ENCODE measurements at places on chromosomes 4 and X.

DNA sequence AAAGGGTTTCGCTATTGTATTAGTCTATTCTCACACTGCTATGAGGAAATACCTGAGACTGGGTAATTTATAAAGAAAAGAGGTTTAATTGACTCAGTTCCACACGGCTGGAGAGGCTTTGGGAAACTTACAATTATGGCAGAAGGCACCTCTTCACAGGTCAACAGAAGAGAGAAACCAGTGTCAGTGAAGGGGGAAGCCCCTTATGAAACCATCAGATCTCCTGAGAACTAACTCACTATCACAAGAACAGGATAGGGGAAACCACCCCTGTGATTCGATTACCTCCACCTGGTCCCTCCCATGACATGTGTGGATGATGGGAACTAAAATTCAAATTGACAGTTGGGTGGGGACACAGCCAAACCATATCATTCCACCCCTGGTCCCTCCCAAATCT lies 589.5 kb downstream of the CENPC start:
- DNase-seq, result no peak

DNA sequence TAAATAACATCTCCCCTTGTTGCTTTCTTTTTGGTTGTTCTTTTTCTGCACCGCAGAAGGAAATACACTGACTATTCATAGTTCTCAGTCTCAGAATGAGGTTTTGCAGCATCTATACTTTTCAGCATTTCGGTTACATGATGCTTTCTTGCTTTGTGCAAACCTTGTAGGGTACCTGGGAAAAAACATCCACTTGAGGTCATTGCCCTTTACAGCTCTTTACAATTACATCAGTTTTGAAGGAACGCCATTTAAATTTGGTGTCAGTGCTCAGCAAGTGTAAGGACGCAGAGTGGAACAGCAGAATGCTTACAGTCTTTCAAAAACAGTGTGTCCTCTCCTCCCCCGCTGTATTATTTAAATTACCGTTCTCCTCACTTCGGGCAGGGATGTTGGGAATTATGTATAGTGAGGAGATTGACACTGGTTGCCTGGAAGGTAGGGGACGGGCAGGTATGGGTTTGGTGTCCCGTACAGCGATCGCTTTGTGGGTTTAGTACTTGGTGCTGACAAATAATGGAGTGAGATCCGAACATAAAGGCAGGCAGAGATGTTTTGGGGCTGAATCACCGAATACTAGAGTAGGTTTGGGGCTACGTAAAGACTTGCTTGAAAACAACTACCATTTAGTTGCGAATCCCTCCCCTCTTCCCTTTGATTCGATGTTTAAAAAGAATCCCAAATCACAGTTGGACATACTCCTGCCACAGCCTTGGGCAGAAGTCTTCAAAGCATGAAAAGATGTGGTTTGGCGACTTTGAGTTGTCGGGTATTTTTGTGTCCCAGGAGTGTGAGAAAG lies 2.0 kb upstream of the NKX3-2 start:
- no peak for DNase-seq

- no peak for DNase-seq
Observed at GRCh38 chrX:16208601-16209000, 41.3 kb downstream of the MAGEB17 start.

GRCh38 chrX:129741880-129742758 lies 3.3 kb downstream of the XPNPEP2 start:
- no peak for DNase-seq

DNA sequence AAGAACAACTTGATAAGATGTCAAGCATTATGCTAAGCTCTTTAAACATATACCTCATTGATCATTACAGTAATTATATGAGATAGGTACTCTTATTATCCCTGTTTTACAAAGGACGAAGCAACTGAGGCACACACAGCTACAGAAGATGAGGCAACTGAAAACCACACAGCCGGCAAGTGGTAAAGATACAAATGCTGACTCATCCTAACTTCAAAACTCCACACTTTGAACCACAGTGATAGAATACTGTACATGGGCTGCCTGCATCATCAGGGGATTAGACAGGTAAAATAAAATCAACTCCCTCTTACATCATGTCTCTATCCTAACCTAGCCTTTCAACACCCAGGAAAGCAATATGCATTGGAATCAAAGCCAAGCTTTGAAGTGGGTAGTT lies 47.8 kb downstream of the LHFPL1 start:
- DNase-seq, result no peak

DNA sequence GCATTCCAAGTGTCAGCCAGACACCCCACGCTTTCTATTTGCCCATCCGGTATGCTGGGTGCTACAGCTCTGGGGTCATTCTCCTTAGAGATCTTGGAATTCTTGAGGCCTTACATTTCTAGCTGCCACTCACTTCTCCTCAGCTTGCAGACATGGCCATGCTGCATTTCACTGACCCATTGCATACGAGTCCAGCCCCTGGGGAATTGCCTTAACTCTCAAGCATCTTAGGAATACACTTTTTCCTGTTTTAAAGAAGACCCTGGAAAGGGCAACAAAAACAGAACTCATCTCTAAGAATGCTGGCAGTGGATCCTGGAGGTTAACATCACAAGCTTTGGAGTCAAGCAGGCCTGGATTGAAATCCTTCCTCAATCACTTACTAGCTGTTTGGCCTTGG lies 122.0 kb upstream of the LNX1 start:
- no peak for DNase-seq

GRCh38 chr4:5222047-5222446 lies 170.8 kb downstream of the STK32B start:
- no peak for DNase-seq

GRCh38 chrX:13427441-13428052 lies 107.7 kb upstream of the ATXN3L start:
- no peak for DNase-seq

DNA sequence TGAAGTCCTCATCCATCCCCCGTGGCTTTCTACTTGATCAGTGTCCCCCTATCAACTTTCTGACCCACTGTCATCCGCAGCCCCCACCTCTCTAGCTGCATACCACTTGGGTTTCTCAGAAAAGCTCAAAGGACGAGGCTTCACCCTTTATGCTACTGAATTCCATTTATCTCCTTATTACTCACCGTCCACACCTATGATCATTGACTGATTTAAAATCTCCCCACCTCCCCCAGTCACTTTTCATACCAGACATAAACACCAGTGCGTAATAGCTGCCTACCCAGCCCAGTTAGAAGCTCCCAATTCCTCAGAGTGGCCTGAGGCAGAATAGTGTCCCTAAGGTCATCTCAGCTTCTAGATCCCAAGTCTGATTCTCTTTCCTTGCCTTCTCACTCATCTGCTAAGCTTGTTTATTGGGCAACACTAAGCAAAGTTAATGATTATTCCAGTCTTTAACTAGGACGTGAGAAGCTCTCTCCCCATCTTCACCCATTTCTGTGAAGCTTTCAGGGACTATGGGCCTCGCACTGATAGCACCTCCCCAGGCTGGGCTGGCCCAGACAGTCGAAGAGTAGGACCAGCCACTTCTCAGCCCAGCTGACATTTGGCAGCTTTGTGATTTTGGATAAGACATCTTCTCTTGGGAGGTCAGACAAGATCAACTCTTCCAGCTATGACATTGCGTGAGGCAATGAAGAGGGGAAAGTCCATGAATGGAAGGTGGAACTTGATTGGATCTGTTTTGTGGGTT lies 7.2 kb upstream of the DDX60L start:
- no peak for DNase-seq

DNA sequence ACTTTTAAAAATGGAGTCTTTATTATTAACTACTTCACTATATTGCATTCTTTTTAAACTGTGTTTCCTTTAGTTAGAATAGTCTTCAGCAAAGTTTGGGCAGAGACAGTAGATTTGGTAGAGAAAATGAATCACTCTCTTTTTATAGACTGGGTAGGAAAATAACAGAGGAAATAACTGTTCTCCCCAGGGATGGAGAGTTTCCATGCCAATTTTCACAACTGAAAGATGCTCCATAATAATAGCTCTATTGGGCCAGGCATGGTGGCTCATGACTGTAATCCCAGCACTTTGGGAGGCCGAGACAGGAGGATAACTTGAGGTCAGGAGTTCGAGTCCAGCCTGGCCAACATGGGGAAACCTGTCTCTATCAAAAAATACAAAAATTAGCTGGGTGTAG lies 13.1 kb downstream of the HSD17B13 start:
- no peak for DNase-seq

- no peak for DNase-seq
Observed at GRCh38 chrX:101462892-101463291, 22.4 kb upstream of the ARMCX4 start.

DNA sequence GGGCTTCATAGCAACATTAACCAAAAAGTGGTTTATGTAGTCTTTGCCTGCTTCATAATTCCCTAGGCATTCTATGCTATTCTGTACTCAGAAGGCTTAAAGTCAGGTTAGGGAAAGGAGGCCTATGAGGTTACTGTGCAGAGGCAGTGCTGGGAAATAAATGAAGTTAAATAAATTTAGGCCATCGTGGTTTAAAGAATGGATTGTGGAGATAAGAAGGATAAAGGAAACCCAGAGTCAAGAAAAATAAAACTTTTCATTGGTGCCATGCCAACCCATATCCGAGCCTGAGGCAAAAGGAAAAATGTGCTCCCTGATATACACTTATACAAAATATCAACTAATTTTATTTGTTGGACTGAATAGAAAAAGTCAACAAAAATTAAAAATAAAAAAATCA lies 70.2 kb downstream of the AR start:
- no peak for DNase-seq

DNA sequence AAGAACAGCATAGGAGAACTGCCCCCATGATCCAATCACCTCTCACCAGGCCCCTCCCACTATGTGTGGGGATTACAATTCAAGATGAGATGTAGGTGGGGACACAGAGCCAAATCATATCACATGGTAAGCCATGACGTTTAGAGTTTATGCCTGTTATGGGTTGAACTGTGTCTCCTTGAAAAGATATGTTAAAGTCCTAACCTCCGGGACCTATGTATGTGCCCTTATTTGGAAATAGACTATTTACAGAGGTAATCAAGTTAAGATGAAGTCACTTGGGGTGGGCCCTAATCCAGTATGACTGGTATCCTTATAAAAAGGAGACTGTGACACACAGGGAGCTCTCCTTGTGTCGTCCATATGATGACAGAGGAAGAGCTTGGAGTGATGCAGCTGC lies 25.2 kb upstream of the SLC2A9 start:
- DNase-seq, result no peak

- DNase-seq, result no peak
Observed at GRCh38 chr4:89640620-89641366, 196.2 kb downstream of the SNCA start.

- DNase-seq, result no peak
Observed at GRCh38 chrX:149682031-149682430, 29.8 kb upstream of the MAGEA11 start.

DNA sequence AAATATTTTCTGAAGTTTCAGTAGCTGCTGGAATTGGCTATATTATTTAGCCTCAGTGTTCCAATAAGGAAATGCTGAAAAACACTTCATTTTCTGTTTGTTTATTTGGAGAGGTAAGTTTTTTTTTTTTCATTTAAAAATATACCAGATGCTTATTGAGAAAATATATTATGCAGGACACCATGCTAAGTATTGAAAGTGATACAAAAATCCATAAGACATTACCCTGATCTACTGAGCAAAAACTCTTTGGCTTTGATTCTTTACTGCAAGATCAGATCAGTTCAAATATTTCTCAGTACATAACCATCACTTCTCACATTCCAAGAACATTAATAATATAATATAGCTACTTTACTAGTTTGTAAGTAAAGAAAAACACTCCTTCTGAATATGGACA lies 123.4 kb upstream of the PACRGL start:
- no peak for DNase-seq

DNA sequence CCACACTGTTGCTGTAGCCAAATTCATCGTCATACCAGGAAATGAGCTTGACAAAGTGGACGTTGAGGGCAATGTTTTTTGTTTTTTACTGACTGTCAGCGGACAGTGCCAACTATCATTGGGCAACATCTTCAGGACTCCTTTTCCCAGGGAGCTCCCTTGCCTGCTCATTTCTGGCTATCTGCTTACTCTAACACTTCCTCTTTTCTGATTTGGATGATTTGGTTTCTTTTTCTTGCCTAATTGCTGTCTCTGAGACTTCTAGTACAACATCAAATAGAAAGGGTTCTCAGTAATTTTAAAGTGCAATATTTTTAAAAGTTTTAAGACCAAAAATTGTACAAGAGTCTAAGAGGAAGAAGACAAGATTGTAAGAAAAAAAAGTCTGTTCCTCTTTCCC lies 92.0 kb upstream of the KLHL4 start:
- DNase-seq, result no peak

DNA sequence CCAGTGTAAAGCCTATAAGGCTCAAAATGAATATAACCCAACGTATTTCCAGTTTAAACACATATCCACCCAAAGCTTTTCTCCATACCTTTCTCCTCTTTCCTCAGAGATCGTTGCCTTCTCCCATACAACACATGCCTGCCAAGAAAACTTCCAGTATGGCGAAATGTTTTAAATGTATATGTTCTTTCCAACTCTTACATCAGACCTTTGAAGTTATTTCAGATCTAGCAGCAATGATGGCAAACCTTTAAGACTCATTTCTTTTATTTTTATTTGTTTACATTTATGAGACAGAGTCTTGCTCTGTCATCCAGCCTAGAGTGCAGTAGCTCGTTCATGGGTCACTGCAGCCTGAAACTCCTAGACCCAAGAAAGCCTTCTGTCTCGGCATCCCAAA lies 265.4 kb downstream of the BMPR1B start:
- DNase-seq, result no peak

GRCh38 chr4:186819342-186820086 lies 95.9 kb upstream of the FAT1 start:
- no peak for DNase-seq

DNA sequence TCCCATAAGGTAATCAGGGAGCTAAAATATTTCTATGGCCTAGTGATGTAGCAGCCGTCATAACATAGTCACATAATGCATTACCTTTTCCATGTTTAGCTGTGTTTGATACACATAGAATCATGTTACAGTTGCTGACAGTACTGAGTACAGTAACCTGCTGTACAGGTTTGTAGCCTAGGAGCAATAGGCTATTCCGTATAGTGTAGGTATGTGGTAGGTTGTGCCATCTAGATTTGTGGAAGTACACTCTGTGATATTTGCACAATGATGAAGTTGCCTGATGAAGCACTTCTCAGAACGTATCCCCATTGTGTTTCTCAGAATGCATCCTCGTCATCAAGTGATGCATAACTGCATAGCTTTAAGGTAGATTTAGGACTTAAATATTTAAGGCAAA lies 495.6 kb upstream of the ZFP42 start:
- DNase-seq, result no peak

All from activated naive CD4-positive, alpha-beta T cell treated with anti-CD3 and anti-CD28 coated beads, Interleukin-2, amount 50 U/mL, for 16 hours (primary cell).